CD4-positive, alpha-beta memory T cell (primary cell): ENCODE measurements at places on chromosomes 7 and 10. TPM values are rescaled to one million over a fixed set of nuclear protein-coding genes. Genes with fewer than 3 reads are reported as not detected.

GRCh38 chr10:44573821-44574220 lies 188.9 kb upstream of the CXCL12 start:
- no peak overlapping the region for H3K4me3 ChIP-seq
- DNase-seq = no peak
- H3K4me1 ChIP-seq = no peaks in the 10 kb centered on the region
- no peaks in the 10 kb centered on the region for H3K36me3 ChIP-seq
- no peaks in the 10 kb centered on the region for H3K27me3 ChIP-seq
- H3K27ac ChIP-seq = no peak overlapping the region

DNA sequence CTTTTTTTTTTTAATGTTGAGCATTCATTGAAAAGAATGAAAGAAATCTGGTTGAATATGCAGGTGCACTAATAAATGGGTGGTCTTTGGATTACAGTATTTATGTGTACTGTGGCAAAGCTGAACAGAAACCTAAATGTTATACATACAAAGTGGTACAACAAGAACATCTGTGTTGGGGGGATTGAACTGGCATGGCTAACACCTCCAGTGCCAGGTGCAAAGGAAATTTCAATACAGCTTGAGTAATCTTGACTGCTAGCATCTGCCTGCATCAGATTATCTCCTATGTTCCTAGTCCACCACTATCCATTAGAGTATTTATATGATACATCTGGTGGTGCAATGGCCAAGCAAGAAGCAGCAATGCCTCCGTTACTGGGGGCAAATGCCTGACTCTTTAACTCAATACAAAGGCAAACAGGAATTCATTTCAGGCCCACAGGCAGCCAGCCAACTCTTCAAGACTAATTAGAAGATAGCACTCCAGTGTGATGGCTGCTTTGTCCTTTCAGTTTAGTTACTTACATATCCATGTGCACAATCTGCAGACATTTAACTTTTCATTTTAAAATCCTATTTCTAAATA lies 220.5 kb upstream of the ETV1 start:
- no peak overlapping the region for H3K27ac ChIP-seq
- H3K4me3 ChIP-seq = no peak overlapping the region
- H3K36me3 ChIP-seq = no peaks in the 10 kb centered on the region
- no peak for DNase-seq

GRCh38 chr10:22597138-22597537 lies 117.2 kb downstream of the PIP4K2A start:
- no peak overlapping the region for H3K4me3 ChIP-seq
- peaks cover 81% of the 10 kb centered on the region for H3K4me1 ChIP-seq
- peak; percentile 33 for DNase-seq
- no peaks in the 10 kb centered on the region for H3K36me3 ChIP-seq

- no peak overlapping the region for H3K27ac ChIP-seq
- no peaks in the 10 kb centered on the region for H3K27me3 ChIP-seq
- H3K4me3 ChIP-seq = no peak overlapping the region
These were observed 412.3 kb upstream of the FOXK1 start for GRCh38 chr7:4269746-4270145.

GRCh38 chr10:23530079-23530478 lies 91.2 kb downstream of the OTUD1 start:
- H3K36me3 ChIP-seq = no peaks in the 10 kb centered on the region
- no peak overlapping the region for H3K27ac ChIP-seq
- H3K4me1 ChIP-seq = no peaks in the 10 kb centered on the region
- no peak overlapping the region for H3K4me3 ChIP-seq

GRCh38 chr10:98262571-98262970 lies 5.4 kb downstream of the LOXL4 start:
- no peak overlapping the region for H3K4me3 ChIP-seq
- no peaks in the 10 kb centered on the region for H3K36me3 ChIP-seq
- H3K4me1 ChIP-seq = no peaks in the 10 kb centered on the region
- no peak for DNase-seq
- H3K27me3 ChIP-seq = peaks cover 4% of the 10 kb centered on the region

DNA sequence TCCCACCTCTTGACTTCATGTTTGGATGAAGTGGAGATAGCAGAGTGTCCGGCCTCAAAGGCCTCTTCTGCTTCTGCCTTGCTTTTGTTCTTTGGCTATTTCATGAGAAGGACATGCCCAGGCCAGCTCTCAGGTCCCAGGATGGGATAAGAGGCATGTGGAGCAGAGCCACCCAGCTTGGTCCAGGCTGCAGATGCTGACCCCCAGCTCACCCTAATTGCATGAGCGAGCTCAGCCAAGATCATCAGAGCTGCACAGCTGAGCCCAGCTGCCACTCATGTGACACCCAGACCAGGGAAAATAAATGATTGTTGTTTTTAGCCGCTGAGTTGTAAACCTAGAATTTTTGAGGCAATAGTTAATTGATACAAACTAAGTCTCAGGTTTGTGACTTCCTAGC lies 230.0 kb downstream of the PHF14 start:
- H3K36me3 ChIP-seq = no peaks in the 10 kb centered on the region
- H3K27ac ChIP-seq = no peak overlapping the region
- H3K4me1 ChIP-seq = no peaks in the 10 kb centered on the region
- H3K27me3 ChIP-seq = no peaks in the 10 kb centered on the region

OLAH gene
- not detected for total RNA-seq

- H3K4me3 ChIP-seq = no peak overlapping the region
- no peaks in the 10 kb centered on the region for H3K36me3 ChIP-seq
- peaks cover 18% of the 10 kb centered on the region for H3K4me1 ChIP-seq
These were observed 132.8 kb downstream of the PTPN20 start for GRCh38 chr10:47043928-47044538.

GRCh38 chr7:142511801-142512200 lies 237.5 kb upstream of the PRSS1 start:
- no peaks in the 10 kb centered on the region for H3K27me3 ChIP-seq
- H3K36me3 ChIP-seq = no peaks in the 10 kb centered on the region
- no peak overlapping the region for H3K27ac ChIP-seq
- peaks cover 38% of the 10 kb centered on the region for H3K4me1 ChIP-seq

DNA sequence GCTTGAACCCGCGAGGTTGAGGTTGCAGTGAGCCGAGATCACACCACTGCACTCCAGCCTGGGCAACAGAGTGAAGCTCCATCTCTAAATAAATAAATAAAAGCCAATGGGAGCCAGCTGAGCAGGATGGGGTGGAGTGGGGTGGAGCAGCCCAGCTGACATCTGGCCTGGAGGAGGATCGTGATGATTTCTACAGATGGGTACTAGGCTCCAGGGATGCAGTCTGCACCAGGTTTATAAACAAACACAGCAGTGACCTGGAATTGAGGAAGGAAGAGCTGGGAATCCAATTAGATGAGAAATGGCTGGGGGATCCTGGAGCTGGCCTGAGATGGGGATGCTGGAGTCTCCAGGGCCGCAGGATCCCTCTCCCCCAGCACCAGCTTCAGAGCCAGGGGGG lies 7.3 kb upstream of the GRIFIN start:
- no peak overlapping the region for H3K27ac ChIP-seq
- no peaks in the 10 kb centered on the region for H3K27me3 ChIP-seq
- no peaks in the 10 kb centered on the region for H3K4me1 ChIP-seq
- H3K36me3 ChIP-seq = no peaks in the 10 kb centered on the region
- DNase-seq = no peak

- no peak overlapping the region for H3K4me3 ChIP-seq
- H3K27ac ChIP-seq = no peak overlapping the region
- peaks cover 31% of the 10 kb centered on the region for H3K4me1 ChIP-seq
- H3K36me3 ChIP-seq = no peaks in the 10 kb centered on the region
- no peaks in the 10 kb centered on the region for H3K27me3 ChIP-seq
These were observed 6.1 kb downstream of the WDR86 start for GRCh38 chr7:151403764-151404163.
